ENCODE measurements at places on chromosomes 13 and 19.

GRCh38 chr19:45448425-45448756 is 19.4 kb upstream of the FOSB start:
- H3K4me3 ChIP-seq: no peak overlapping the region
- no peaks in the 10 kb centered on the region for H3K36me3 ChIP-seq
- no peak for DNase-seq
- peaks cover 21% of the 10 kb centered on the region for H3K4me1 ChIP-seq

GRCh38 chr13:113918981-113919701 is 54.7 kb downstream of the C13orf46 start:
- H3K4me1 ChIP-seq: peaks cover 4% of the 10 kb centered on the region
- H3K4me3 ChIP-seq: no peak overlapping the region
- H3K36me3 ChIP-seq: no peaks in the 10 kb centered on the region
- no peak for DNase-seq
- H3K27me3 ChIP-seq: no peaks in the 10 kb centered on the region

GRCh38 chr13:87677496-87678371 is 6.6 kb downstream of the SLITRK5 start:
- no peak overlapping the region for H3K27ac ChIP-seq
- peak; percentile 48 for DNase-seq
- H3K4me3 ChIP-seq: peak overlapping the region; percentile 50
- no peaks in the 10 kb centered on the region for H3K4me1 ChIP-seq
- no peaks in the 10 kb centered on the region for H3K36me3 ChIP-seq

GRCh38 chr13:27295660-27296059 is 25.0 kb downstream of the RASL11A start:
- peaks cover 18% of the 10 kb centered on the region for H3K27me3 ChIP-seq
- no peak for DNase-seq
- no peak overlapping the region for H3K27ac ChIP-seq
- no peaks in the 10 kb centered on the region for H3K4me1 ChIP-seq
- H3K4me3 ChIP-seq: no peak overlapping the region

DNA sequence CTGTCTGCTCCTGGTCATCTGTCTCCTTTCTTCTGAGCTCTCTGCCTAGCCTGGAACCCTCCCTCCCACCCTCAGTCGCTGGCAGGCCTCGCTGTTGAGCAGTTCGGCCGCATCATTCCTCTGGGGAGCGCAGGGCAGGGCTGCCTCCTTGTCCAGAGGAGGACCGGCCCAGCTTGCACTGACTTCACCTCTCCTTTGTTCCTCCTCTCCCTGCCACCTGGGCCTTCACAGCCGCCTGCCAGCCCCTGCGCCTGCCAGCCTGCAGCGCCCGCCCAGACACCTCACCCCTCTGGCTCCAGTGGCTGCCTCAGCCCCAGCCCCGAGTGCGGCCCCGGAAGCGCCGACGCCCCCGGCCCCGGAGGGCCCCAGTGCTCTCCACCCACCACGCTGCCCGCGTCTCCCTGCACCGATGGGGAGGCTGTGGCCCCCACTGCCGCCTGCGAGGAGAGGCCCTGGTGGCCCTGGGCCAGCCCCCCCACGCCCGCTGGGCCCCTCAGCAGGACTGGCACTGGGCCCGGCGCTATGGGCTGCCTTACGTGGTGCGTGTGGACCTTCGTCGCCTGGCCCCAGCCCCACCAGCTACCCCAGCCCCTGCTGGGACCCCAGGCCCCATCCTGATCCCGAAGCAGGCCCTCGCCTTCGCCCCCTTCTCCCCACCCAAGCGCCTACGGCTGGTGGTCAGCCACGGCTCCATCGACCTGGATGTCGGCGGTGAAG is 7.2 kb downstream of the KMT5C start:
- H3K4me1 ChIP-seq: no peaks in the 10 kb centered on the region
- peaks cover 4% of the 10 kb centered on the region for H3K36me3 ChIP-seq
- H3K27ac ChIP-seq: no peak overlapping the region

DNA sequence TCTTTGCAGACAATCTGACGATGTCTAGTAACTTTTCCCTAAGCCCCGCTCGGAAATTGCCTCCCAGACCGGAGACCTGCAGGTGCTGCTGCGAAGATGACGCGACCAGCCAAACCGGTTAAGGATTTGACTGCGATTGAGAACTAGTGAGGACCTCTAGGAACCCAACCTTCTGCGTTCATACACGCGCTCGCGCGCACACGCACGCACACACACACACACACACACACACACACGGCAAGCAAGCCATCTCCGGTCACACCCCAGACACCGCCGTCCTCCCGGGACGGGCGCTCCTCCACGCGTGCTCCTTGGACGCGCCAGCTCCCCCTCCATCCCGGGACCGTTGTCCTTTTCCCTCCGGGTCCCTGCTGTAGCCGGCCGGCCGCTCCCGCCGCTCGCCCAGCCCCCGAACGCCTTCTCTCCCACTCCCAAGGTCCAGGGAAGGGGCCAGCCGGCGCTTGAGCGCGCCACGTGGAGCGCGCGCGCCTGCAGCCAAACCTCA is 1.2 kb downstream of the TBC1D4 start:
- H3K36me3 ChIP-seq: no peaks in the 10 kb centered on the region
- H3K4me1 ChIP-seq: peaks cover 27% of the 10 kb centered on the region

GRCh38 chr19:2274185-2274711 is 7.7 kb downstream of the PEAK3 start:
- H3K4me3 ChIP-seq: peak overlapping the region; percentile 46
- peak; percentile 80 for DNase-seq
- peak overlapping the region; percentile 36 for H3K27ac ChIP-seq

DNA sequence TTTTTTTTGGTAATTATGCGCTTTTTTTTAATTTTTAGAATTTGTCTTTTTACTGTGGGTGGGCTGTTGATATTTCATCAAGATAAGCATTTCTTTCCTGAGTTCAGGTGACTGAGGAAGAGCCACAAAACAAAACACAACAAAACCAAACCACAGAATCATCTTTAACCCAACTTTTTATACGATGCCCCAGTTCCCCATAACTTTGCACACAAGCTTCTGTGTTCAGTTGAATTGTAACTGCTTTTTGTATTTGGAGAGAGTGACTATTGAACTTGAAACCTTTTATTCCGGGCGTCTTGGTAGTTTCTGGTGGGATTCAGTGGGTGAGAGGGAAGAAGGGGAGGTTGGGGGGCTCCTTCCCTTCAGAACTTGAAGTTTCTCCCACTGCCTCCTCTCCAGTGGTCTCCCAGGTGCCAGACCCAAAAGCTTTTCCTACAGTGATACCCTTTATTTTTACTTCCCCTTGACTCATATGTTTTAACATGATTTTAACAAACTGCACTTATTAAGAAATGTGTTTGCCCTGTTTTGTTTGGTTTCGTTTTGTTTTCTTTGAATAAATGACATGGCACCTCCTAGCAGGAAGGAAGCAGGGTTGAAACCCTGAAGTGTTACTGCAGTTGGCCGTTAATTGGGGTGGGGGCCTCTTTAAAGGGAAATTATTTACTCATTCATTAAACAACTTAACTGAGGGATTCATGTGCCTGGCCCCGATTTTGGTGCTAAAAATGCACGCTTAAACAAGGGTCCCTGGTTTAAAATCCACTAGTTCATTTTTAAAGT is 2.7 kb upstream of the CCDC97 start:
- H3K27ac ChIP-seq: no peak overlapping the region
- H3K27me3 ChIP-seq: no peaks in the 10 kb centered on the region
- DNase-seq: no peak
- peaks cover 61% of the 10 kb centered on the region for H3K36me3 ChIP-seq
- H3K4me3 ChIP-seq: no peak overlapping the region

DNA sequence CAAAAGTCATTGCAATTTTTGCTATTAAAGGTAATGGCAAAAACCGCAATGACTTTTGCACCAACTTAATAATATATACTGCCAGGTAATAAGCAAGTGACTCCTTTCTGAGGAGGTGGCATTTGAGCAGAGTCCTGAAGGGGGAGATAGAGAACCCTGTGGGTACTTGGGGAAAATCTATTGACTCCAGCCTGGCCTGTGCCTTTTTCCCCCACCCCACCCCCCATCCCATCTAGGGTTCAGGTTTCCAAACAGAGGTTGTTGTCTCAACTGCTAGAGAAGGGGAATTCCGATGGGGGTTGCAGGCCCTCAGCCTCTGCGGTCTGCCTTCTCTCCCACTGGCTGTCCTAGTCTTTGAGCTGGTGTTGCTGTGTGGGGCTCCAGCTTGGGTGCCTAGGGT is 11.5 kb downstream of the S1PR2 start:
- H3K4me1 ChIP-seq: peaks cover 4% of the 10 kb centered on the region
- H3K27me3 ChIP-seq: no peaks in the 10 kb centered on the region
- H3K4me3 ChIP-seq: no peak overlapping the region
- peak; percentile 80 for DNase-seq
- no peak overlapping the region for H3K27ac ChIP-seq
- peaks cover 4% of the 10 kb centered on the region for H3K36me3 ChIP-seq

DNA sequence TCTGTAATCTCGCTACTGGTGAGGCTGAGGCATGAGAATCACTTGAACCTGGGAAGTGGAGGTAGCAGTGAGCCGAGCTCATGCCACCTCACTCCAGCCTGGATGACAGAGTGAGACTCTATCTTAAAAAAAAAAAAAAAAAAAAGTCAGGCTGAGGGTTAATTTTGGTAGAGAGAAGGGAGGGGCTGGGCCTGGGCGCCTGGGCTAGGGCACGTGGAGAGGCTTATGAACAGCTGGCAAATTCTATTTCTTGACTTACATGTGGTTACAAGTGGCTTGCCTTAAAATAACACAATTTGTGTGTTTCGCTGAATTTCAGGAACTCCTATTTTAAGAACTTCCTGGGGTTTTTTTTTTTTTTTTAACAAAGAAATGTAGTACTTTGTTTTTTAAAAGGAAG is 47.6 kb upstream of the MAP3K10 start:
- peaks cover 9% of the 10 kb centered on the region for H3K4me1 ChIP-seq
- no peak overlapping the region for H3K4me3 ChIP-seq
- no peaks in the 10 kb centered on the region for H3K36me3 ChIP-seq
- H3K27ac ChIP-seq: no peak overlapping the region

DNA sequence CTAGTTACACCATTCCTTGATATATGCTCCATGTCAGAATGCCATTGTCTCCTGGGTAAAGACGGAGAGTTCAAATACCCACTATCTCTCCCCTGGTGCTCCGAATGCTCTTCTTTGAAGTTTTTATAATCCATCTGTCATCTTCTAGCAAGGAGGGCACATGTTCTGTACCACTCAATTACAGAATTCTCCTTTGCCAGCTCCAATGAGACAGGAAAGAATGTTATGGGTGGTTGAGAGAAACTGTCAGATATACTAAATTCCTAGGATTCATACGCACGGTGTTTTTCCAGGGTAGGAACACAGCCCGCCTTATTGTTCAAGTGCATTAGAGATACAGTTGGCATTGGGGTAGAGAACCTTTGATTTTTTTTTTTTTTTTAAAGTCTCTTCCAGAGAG is 118.0 kb upstream of the ZNF536 start:
- H3K36me3 ChIP-seq: no peaks in the 10 kb centered on the region
- H3K4me3 ChIP-seq: no peak overlapping the region
- H3K27ac ChIP-seq: no peak overlapping the region
- no peak for DNase-seq

- H3K27ac ChIP-seq: no peak overlapping the region
- no peaks in the 10 kb centered on the region for H3K36me3 ChIP-seq
- peaks cover 9% of the 10 kb centered on the region for H3K4me1 ChIP-seq
- peak; percentile 9 for DNase-seq
Measured at GRCh38 chr13:63449550-63449949, 2033.9 kb upstream of the PCDH20 start.

- no peaks in the 10 kb centered on the region for H3K36me3 ChIP-seq
- H3K4me1 ChIP-seq: peaks cover 28% of the 10 kb centered on the region
- H3K4me3 ChIP-seq: no peak overlapping the region
- H3K27ac ChIP-seq: peak overlapping the region; percentile 59
- H3K27me3 ChIP-seq: no peaks in the 10 kb centered on the region
- no peak for DNase-seq
Measured at GRCh38 chr13:42820451-42820850, 39.1 kb downstream of the FAM216B start.

- H3K27ac ChIP-seq: peak overlapping the region; percentile 90
- peak; percentile 44 for DNase-seq
- no peak overlapping the region for H3K4me3 ChIP-seq
- H3K4me1 ChIP-seq: peaks cover 40% of the 10 kb centered on the region
Measured at GRCh38 chr13:44903574-44903985, 85.7 kb downstream of the NUFIP1 start.

- no peaks in the 10 kb centered on the region for H3K36me3 ChIP-seq
- DNase-seq: no peak
- no peaks in the 10 kb centered on the region for H3K27me3 ChIP-seq
- H3K4me1 ChIP-seq: no peaks in the 10 kb centered on the region
- H3K4me3 ChIP-seq: peak overlapping the region; percentile 26
Measured at GRCh38 chr13:34019870-34020269, 201.9 kb downstream of the RFC3 start.

GRCh38 chr13:33032037-33032625 is 15.9 kb downstream of the KL start:
- no peak overlapping the region for H3K27ac ChIP-seq
- H3K27me3 ChIP-seq: peaks cover 19% of the 10 kb centered on the region
- no peaks in the 10 kb centered on the region for H3K36me3 ChIP-seq

GRCh38 chr13:25302121-25302520 is 696 bp downstream of the NUP58 start:
- H3K4me1 ChIP-seq: peaks cover 8% of the 10 kb centered on the region
- H3K27me3 ChIP-seq: peaks cover 7% of the 10 kb centered on the region
- H3K27ac ChIP-seq: peak overlapping the region; percentile 96
- peak overlapping the region; percentile 96 for H3K4me3 ChIP-seq

GRCh38 chr19:19747357-19748220 is 14.7 kb upstream of the ZNF14 start:
- H3K27ac ChIP-seq: no peak overlapping the region
- H3K27me3 ChIP-seq: no peaks in the 10 kb centered on the region
- H3K4me1 ChIP-seq: no peaks in the 10 kb centered on the region
- H3K36me3 ChIP-seq: no peaks in the 10 kb centered on the region
- peak; percentile 66 for DNase-seq

GRCh38 chr13:80923907-80924306 is 583.0 kb upstream of the SPRY2 start:
- H3K27ac ChIP-seq: no peak overlapping the region
- H3K4me1 ChIP-seq: no peaks in the 10 kb centered on the region
- H3K36me3 ChIP-seq: no peaks in the 10 kb centered on the region
- no peak overlapping the region for H3K4me3 ChIP-seq
- DNase-seq: no peak

DNA sequence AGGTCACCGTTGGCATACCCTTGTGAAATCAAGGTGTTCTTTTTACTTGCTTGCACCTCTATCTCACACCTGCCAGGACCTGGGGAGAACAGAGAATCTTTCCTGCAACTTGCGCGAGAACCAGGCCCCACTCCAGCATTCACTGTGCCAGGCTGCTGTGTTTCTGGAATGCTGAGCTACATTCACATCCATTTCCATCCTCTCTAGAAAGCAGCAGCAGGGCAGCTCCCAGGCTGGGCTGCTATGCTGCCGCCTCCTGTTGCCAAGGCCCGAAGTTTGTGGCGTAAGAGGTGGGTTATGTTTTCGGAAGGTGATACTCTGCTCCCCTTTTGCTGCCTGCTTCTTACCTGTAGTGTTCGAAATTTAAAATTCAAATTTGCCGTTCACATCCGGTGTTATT is 464.1 kb downstream of the KLF5 start:
- no peak overlapping the region for H3K27ac ChIP-seq
- H3K4me1 ChIP-seq: no peaks in the 10 kb centered on the region
- DNase-seq: no peak
- H3K27me3 ChIP-seq: no peaks in the 10 kb centered on the region
- no peak overlapping the region for H3K4me3 ChIP-seq
